ENCODE measurements at places on chromosomes 5 and 9. TPM values are rescaled to one million over a fixed set of nuclear protein-coding genes. Genes with fewer than 3 reads are reported as not detected.

GRCh38 chr5:568809-569208, 43.3 kb upstream of the CEP72 start:
- no peak for DNase-seq

GRCh38 chr5:126348855-126349635, 74.2 kb upstream of the GRAMD2B start:
- DNase-seq = no peak

GRCh38 chr5:79962575-79963222, 28.4 kb downstream of the MTX3 start:
- no peak for DNase-seq

GRCh38 chr9:89489548-89490530, 8.1 kb downstream of the SEMA4D start:
- no peak for DNase-seq

DNA sequence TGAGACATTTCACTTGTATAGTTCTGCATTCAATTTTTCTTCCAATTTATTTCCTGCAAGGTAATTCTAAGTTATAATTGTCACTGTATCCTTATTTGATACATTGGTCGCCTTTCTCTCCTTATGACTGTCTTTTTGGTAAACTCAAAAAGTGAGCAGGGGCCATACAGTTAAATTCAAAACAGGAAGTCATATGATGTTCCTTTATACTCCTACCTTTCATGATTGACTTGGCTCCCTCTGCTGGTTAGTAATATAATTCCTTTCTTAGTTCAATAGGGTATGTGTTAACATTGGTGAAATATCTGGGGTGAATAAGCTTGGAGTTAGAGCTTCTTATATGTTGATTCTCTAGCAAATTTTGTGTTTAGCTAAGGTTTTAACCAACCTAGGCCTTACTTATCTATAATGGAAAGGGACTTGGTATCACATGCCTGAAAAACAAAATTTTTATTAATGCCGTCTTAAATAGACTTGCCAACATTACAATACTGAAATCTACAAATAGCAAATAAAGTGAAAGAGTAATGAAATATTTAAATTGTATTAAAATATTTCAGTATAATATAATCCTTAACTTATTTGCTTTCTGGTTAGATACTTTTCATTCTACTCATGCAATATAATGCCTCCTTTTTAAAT, 6.0 kb upstream of the NIPBL start:
- DNase-seq = no peak

DNA sequence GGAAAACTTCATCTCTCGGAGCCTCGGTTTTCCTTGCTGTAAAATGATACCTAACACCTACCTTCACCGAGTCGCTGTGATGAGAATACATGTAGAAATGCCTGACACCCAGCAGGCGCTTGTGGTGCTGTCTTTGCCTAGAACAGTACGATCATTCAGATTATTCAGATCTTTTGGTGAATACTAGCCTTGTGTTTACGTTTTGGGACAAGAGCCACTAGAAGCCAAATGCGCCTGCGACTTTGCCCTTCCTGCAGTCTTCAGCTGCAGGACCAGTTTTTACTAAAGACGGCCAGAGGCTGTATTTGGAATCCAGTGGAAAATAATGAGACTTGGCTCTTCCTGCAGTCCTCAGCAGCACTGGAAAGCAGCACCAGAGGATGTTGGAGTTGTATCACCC, 189.6 kb downstream of the TRIO start:
- no peak for DNase-seq

ACTBL2 gene
- not detected for total RNA-seq

BNC2 gene
- total RNA-seq = 55.1 TPM

CCL27 gene
- not detected for total RNA-seq

DNLZ gene
- 23.2 TPM for total RNA-seq

- DNase-seq = no peak
These were observed 2.0 kb upstream of the EBF1 start for GRCh38 chr5:159101685-159102084.

GRCh38 chr9:131481441-131482342, 21.0 kb upstream of the POMT1 start:
- DNase-seq = no peak

- DNase-seq = no peak
These were observed 5.4 kb downstream of the NACC2 start for GRCh38 chr9:136089697-136090045.
